ENCODE measurements at places on chromosomes 4 and X.

DNA sequence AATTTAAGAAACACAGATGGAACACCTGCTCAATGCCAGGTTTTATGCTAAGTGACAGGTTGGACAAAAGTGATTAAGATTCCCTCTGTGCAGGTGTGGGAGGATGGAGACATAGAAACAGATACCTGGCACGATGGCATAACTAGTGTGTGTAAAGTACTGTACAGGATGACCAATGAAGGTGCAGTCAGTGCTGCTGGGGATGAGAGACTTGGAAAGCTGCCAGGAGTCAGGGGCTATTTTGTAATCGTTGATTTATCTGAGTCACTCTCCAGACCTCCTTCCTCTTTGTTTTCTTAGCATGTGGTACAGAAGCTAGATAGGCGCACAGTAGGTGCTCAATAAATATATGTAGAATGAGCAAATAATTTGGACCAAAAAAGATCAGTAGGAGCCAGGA lies 58.2 kb downstream of the CWH43 start:
- no peak for DNase-seq

- DNase-seq, result no peak
These were observed 15.5 kb downstream of the PFKFB1 start for GRCh38 chrX:54978448-54978847.

DNA sequence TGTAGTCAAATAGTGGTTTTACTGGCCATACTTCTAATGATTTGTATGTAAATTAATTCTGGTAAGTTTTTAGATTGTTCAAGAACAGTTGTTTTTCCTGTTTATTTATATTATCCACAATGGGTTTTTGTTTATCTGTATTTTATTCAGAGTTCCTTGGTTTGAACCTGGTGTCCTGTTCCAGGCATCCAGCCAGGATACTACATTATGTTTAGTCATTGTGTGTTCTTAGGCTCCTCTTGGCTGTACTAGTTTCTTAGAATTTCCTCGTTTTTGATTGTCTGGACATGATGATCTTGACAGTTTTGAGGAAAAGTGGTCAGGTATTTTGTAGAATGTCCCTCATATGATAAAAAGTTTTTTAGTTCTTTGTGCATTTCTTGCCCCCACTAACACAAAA lies 7.8 kb downstream of the TIGD2 start:
- DNase-seq, result no peak

- DNase-seq, result no peak
These were observed 42.2 kb downstream of the SMIM10L2A start for GRCh38 chrX:135463937-135464336.

DNA sequence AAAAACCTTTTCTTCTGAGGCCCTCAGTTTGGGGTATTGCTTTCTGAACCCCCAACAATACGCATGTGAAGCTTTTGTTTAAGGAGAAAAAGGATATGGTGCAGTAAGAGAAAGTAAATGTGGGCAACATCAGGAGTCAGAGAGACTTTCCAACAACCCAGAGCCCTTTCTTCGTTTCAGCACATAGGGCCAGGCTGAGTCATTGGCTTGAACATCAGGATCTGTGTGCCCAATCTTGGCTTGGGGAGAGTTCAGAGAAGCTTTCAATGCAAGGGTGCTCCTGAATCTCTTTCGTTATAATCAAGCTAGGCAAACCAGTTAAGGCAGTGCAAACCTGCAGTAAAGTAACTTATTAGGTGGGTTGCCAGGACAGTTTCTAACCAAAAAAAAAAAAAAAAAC lies 191.2 kb downstream of the FRMPD4 start:
- DNase-seq, result no peak

- no peak for DNase-seq
These were observed 11.5 kb downstream of the CPLX1 start for GRCh38 chr4:814312-814850.

Data from hepatic stellate cell (primary cell).